T-cell (primary cell): ENCODE measurements at places on chromosomes 4 and X.
A peak's percentile ranks its signal among the peaks of the same experiment; 100 is the strongest.

- H3K36me3 ChIP-seq, result no peaks in the 10 kb centered on the region
- H3K27me3 ChIP-seq, result no peaks in the 10 kb centered on the region
- DNase-seq, result no peak
- no peak overlapping the region for H3K27ac ChIP-seq
These were observed 173.7 kb downstream of the AREG start for GRCh38 chr4:74618659-74619058.

GRCh38 chr4:168699224-168699878 lies 202.5 kb downstream of the PALLD start:
- no peaks in the 10 kb centered on the region for H3K36me3 ChIP-seq
- H3K27me3 ChIP-seq, result no peaks in the 10 kb centered on the region
- H3K27ac ChIP-seq, result no peak overlapping the region

- H3K4me1 ChIP-seq, result no peaks in the 10 kb centered on the region
- no peak for DNase-seq
- H3K27me3 ChIP-seq, result no peaks in the 10 kb centered on the region
- H3K27ac ChIP-seq, result no peak overlapping the region
These were observed 7.8 kb downstream of the HMGB3 start for GRCh38 chrX:150990910-150991309.

- H3K4me1 ChIP-seq, result no peaks in the 10 kb centered on the region
- DNase-seq, result no peak
- peaks cover 19% of the 10 kb centered on the region for H3K27me3 ChIP-seq
- H3K27ac ChIP-seq, result no peak overlapping the region
These were observed 43.8 kb upstream of the GPR173 start for GRCh38 chrX:53004811-53005210.

DNA sequence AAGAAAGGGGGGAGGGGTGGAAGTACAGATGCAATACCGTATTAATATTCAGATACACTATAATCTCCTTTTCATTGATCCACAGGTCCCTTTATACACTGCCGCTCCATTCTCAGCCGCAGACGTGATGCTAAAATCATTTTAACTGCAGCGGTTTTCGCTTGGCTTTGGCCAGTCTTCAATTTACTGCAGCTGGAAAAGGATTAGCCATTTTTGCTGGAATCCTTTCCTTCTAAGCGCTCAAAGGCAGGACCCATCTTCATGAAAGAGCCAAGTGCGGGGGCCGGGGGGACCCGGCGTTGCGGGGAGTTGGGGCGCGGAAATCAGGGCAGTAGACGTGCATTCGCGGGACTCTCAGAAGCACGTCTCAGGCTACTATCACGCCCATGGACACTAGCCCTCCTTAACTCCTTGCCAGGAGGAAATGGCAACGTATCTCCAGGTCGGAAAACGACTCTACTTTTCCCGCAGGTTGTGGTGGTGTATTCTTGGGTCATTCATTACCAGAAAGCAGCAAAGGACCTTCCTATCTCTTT lies 1.7 kb upstream of the PCDH10 start:
- H3K4me3 ChIP-seq, result peak overlapping the region; percentile 96
- no peaks in the 10 kb centered on the region for H3K36me3 ChIP-seq
- no peak overlapping the region for H3K27ac ChIP-seq
- H3K27me3 ChIP-seq, result peaks cover 58% of the 10 kb centered on the region
- peaks cover 41% of the 10 kb centered on the region for H3K4me1 ChIP-seq

DNA sequence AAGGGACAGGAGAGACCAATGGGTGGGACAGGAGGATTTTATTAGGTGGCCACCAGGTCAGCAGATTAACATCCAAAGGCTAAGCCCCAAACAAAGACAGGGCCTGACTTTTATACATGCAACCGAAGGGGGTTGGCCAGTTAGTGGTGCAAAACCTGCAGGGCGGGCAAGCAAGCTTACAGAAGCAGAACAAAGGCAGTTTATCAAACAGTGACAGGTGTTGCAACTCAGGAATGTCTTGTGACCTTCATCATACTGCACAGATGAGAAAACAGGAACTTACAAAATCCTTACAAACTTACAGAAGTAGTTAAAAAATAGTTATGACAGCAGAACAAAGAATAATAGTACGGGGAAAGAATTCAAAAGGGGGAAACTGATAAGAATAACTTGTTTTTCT lies 708.1 kb downstream of the GLUD2 start:
- H3K27ac ChIP-seq, result no peak overlapping the region
- no peaks in the 10 kb centered on the region for H3K36me3 ChIP-seq
- no peak for DNase-seq
- H3K4me1 ChIP-seq, result no peaks in the 10 kb centered on the region

DNA sequence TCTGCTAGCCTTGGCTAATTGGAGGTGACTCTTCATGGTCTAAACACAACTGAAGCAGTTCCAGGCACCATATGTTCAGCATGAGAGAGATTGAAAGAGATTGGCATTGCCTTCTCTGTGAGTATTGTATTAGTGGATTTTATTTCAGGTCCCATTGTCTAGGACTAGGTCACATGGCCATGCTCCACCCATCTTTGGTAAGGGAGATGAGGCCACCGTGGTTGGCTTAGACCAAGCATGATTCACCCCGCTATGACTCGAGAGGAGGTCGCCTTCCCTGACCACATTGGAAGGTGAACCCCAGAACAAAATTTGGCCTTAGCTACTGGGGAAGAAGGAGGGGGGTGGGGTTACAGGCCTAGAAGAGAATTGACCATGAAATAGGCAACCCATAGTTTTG lies 109.9 kb upstream of the BCOR start:
- no peak overlapping the region for H3K27ac ChIP-seq
- H3K4me3 ChIP-seq, result no peak overlapping the region
- DNase-seq, result no peak
- peaks cover 7% of the 10 kb centered on the region for H3K4me1 ChIP-seq
- H3K36me3 ChIP-seq, result no peaks in the 10 kb centered on the region

- DNase-seq, result no peak
- no peak overlapping the region for H3K4me3 ChIP-seq
- peaks cover 3% of the 10 kb centered on the region for H3K27me3 ChIP-seq
- H3K4me1 ChIP-seq, result no peaks in the 10 kb centered on the region
- H3K36me3 ChIP-seq, result no peaks in the 10 kb centered on the region
These were observed 326.7 kb upstream of the RPS6KA3 start for GRCh38 chrX:20593402-20593801.

DNA sequence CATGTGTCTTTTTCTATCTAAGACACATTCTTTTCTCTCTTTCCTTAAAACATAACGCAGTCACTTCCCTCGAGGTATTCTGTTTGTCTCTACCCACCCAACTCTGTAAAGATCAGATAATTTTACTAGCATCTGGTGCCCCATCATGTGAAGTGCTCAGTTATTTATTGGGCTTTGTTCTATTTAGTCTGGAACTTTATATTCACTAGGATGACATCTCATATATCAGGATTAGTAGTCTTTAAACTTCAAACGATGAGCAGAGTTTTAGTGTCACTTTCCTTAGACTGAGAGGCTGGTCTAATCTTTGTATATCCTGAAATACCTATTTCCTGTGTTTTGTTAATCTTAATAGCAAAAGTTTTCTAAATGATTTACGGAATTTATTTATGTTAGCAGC lies 445.5 kb upstream of the NDST3 start:
- no peak overlapping the region for H3K27ac ChIP-seq
- H3K27me3 ChIP-seq, result no peaks in the 10 kb centered on the region
- DNase-seq, result no peak
- H3K4me3 ChIP-seq, result no peak overlapping the region
- no peaks in the 10 kb centered on the region for H3K36me3 ChIP-seq

DNA sequence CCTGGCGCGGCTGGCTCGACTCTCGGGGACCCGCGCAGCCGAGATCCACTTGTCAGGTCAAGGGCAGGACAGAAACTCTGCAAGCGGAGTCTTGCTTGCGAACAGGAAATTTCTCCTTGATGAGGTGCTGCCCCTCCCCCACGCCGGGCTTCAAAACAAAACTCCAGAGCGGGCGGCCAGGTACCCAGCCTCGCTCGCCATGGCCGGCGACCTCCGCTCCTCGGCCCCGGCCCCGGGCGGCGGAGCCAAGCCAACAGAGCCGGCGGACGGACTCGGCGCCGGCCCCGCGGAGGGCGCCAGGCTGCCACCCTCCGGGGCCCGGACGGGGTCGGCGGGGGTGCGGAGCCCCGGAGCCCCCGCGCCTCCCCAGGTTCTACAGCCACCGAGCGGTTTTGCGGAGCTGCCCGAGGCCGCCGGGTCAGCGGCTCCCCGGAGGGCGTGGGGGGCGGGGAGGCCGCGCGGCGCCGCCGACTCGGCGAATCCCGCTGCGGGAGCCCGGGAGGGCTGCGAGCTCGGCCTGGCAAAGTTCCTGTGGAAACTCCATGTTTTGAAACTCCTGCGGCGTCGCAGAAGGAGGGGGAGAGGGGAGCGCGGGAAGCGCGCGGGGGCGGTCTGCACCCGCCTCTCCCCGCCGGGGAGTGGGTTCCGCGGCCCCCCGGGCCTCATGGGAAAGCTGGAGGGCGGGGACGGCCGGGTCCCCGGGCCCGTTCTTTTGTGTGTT lies 11.7 kb upstream of the BCOR start:
- H3K4me3 ChIP-seq, result peak overlapping the region; percentile 50
- H3K4me1 ChIP-seq, result peaks cover 28% of the 10 kb centered on the region
- H3K36me3 ChIP-seq, result no peaks in the 10 kb centered on the region
- DNase-seq, result no peak

DNA sequence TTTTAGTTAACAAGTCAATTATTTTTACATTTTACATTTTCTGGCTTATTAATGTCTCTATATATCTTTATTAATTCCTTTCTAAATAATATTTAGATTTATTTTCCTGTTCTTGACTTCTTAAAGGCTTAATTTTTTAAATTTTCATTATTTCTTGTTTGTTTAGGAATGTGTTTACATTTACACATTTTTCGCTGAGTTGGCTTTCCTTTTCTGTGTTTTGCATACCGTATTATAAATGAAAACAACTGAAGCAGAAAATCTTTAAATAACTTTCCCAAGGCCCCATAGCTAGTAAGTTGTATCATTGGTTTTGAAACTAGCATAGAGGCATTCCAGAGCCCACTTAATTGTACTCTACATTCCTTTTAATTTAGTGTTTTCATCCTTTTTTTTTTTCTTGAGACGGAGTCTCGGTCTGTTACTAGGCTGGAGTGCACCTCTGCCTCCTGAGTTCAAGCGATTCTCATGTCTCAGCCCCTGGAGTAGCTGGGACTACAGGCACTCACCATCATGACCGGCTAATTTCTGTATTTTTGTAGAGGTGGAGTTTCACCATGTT lies 261.6 kb downstream of the IQCM start:
- H3K36me3 ChIP-seq, result no peaks in the 10 kb centered on the region
- H3K27ac ChIP-seq, result no peak overlapping the region
- H3K4me3 ChIP-seq, result no peak overlapping the region

GRCh38 chr4:81378386-81378785 lies 93.3 kb downstream of the RASGEF1B start:
- H3K4me3 ChIP-seq, result no peak overlapping the region
- no peak overlapping the region for H3K27ac ChIP-seq
- H3K4me1 ChIP-seq, result no peaks in the 10 kb centered on the region
- H3K36me3 ChIP-seq, result no peaks in the 10 kb centered on the region
- H3K27me3 ChIP-seq, result peaks cover 16% of the 10 kb centered on the region
